Purkinje cell (primary cell): ENCODE measurements at places on chromosomes 6 and 20. TPM values are rescaled to one million over a fixed set of nuclear protein-coding genes. Genes with fewer than 3 reads are reported as not detected.

HLA-DRB5 gene
- not detected in 2 replicates for polyA plus RNA-seq

KCNQ2 gene
- 8.7 and 11.4 TPM in 2 replicates for polyA plus RNA-seq

TRERF1 gene
- 1.4 and 2.5 TPM in 2 replicates for polyA plus RNA-seq

WFDC10B gene
- polyA plus RNA-seq, result not detected in 2 replicates

PPP1R3G gene
- 0.10 and 0.55 TPM in 2 replicates for polyA plus RNA-seq

SMLR1 gene
- polyA plus RNA-seq, result not detected in 2 replicates

UBD gene
- not detected in 2 replicates for polyA plus RNA-seq

MUCL3 gene
- polyA plus RNA-seq, result not detected in 2 replicates

TP53TG5 gene
- 2.1 and 3.8 TPM in 2 replicates for polyA plus RNA-seq

IRF4 gene
- not detected in 2 replicates for polyA plus RNA-seq

DCDC2 gene
- 0.40 and 0.43 TPM in 2 replicates for polyA plus RNA-seq

PM20D2 gene
- polyA plus RNA-seq, result 2.5 and 4.6 TPM in 2 replicates

CTSA gene
- 44.1 and 45.1 TPM in 2 replicates for polyA plus RNA-seq

NKAPL gene
- polyA plus RNA-seq, result 6.6 and 12.0 TPM in 2 replicates

FGD2 gene
- polyA plus RNA-seq, result not detected in 2 replicates

KHDC3L gene
- not detected in 2 replicates for polyA plus RNA-seq

ADGRF1 gene
- polyA plus RNA-seq, result not detected in 2 replicates

FANCE gene
- polyA plus RNA-seq, result not detected in 2 replicates

FAM210B gene
- polyA plus RNA-seq, result 7.6 and 15.1 TPM in 2 replicates

GNRH2 gene
- polyA plus RNA-seq, result not detected in 2 replicates

SLC2A10 gene
- 0.28 TPM in 1 of 2 replicates, not detected in the other for polyA plus RNA-seq

CD93 gene
- polyA plus RNA-seq, result not detected in 2 replicates

CD109 gene
- polyA plus RNA-seq, result 0.51 TPM in 1 of 2 replicates, not detected in the other

FAM209B gene
- polyA plus RNA-seq, result 0.89 and 0.99 TPM in 2 replicates

PKIB gene
- 131 and 177 TPM in 2 replicates for polyA plus RNA-seq

SPEF1 gene
- polyA plus RNA-seq, result 0.20 TPM in 1 of 2 replicates, not detected in the other

SLC25A27 gene
- polyA plus RNA-seq, result 97.0 and 98.6 TPM in 2 replicates

ADGB gene
- polyA plus RNA-seq, result not detected in 2 replicates

GPR6 gene
- not detected in 2 replicates for polyA plus RNA-seq

BPIFA1 gene
- polyA plus RNA-seq, result not detected in 2 replicates

FBXL4 gene
- polyA plus RNA-seq, result 5.5 and 10.2 TPM in 2 replicates

LCA5 gene
- 6.4 and 7.2 TPM in 2 replicates for polyA plus RNA-seq

PCK1 gene
- polyA plus RNA-seq, result not detected in 2 replicates

EPPIN gene
- polyA plus RNA-seq, result not detected in 2 replicates

SMOC2 gene
- polyA plus RNA-seq, result 1.0 TPM in 1 of 2 replicates, not detected in the other

PRL gene
- polyA plus RNA-seq, result not detected in 2 replicates

TMEM217 gene
- 0.34 and 4.2 TPM in 2 replicates for polyA plus RNA-seq
